ENCODE measurements at places on chromosomes 2 and 18.

DNA sequence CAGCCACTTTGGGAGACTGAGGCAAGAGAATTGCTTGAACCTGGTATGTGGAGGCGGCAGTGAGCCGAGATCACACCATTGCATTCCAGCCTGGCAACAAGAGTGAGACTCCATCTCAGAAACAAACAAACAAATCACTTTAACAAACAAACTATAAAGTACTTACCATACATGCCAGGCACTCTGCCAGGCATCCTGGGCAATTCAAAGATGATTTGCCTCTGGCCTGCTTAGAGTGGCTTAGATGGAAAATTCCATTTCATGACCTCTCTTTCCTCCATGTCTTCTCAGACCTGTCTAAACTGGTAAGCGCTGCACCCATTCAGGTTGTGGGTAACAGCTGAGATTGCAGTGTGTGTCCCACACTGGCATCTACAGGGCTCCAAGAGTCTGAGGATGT, 273.2 kb downstream of the BCL2 start:
- DNase-seq: no peak

- no peak for DNase-seq
Observed at GRCh38 chr2:148253685-148254084, 232.8 kb downstream of the MBD5 start.

- no peak for DNase-seq
Observed at GRCh38 chr2:230227216-230227615, 1.7 kb downstream of the SP140 start.

GRCh38 chr2:64914735-64915509, 74.3 kb upstream of the SLC1A4 start:
- DNase-seq: no peak

- no peak for DNase-seq
Observed at GRCh38 chr2:70303186-70303585, 1.3 kb upstream of the FAM136A start.

- DNase-seq: no peak
Observed at GRCh38 chr2:25701801-25702200, 28.4 kb upstream of the DTNB start.

DNA sequence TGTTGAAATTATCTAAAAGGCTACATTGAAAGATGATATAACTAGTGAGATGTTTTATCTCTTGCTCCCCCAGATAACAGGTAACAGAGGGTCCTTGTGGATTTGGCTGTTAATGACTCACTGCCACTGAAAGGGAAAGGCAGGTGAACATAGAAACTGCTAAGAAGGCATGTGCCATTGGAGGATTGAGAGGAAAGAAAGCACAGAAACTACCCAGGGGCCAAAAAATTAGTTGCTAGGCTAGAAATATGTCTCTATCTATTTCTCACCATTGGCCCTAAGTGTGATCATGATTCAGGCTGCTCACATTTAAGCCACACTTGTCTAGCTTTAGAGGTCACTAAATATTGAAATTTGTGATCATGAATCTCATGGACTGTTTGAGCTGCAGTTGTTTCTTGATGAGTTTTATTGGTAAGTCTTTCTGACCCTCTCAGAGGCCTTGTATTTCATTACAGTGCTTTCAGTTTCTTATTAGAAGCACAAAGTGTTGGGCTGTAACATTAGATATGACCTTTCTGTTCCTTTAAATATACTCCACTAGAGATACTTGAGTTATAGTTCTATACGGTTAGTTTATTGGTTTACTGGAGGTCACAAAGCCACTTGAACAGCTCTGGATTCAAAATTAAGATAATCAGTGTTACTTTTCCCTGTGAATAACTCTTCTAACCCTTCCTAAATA, 26.2 kb downstream of the NAB1 start:
- no peak for DNase-seq

GRCh38 chr2:112814278-112814677, 22.3 kb downstream of the IL1B start:
- no peak for DNase-seq

DNA sequence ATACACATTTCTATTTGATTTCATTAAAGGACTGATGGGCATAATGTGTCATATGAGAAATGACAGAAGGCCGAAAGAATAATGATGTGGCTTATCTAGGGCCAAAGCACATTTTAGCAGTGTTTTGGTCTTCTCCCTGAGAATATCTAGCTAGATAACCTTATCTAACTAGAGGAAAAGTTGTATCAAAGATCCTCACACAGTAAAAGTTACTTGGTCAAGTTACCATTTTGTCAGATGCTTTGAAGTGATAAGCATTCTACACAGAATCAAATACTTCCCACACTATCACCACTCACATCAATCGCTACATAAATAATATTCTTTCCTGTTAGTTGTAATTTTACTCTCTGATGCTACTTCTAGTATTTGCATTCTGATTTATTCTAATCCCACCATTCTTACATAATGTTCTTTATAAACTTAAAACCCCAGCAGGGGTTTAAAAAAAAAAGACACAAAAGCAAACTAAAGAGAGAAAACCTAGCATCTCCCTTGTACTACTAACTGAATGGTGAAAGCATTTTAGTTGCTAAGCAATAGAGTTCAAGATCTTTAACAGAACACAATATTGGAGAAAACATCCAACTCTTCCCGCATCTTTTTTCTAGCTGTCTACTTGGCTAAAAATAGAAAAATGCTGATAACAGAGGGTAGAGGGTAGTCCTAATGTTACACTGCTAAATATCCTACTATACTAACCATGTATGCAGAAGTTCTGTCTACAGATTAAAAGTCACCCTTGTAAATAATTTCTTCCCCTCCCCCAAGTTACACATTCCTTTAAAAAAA, 8.0 kb downstream of the XPO1 start:
- DNase-seq: no peak

DNA sequence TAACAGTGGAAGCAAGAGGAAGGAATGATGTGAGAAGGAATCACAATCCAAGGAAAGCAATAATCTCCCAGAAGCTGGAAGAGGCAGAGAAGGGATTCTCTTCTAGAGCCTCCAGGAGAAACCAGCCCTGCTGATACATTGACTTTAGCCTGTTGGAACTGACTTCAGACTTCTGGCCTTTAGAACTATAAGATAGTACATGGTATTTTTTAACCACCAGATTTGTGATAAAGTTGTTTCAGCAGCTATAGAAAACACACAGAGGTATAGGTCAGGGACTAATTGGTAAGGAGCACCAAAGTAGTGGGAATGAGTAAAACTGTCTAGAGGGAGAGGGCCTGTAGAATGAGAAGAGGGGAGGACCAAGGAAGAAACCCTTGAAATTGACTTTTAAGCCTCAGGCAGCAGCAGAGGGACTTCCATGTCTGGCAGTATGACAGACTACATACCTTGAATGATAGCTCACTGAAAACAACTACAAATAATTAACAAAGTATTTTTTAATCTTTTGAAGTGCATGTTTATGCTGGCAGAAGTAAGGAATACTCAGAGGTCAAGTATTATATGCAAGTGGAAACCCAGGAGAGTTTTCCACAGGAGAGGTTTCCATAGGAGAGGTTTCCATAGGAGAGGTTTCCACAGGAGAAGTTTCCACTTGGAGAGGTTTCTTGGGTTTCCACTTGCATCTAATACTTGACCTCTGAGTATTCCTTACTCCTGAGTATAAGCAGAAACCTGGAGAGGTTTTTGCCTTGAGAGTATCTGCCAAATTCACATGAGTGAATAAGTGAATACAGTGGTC, 33.8 kb upstream of the TMEM17 start:
- no peak for DNase-seq

GRCh38 chr18:63997041-63997440, 27.2 kb downstream of the SERPINB8 start:
- no peak for DNase-seq

DNA sequence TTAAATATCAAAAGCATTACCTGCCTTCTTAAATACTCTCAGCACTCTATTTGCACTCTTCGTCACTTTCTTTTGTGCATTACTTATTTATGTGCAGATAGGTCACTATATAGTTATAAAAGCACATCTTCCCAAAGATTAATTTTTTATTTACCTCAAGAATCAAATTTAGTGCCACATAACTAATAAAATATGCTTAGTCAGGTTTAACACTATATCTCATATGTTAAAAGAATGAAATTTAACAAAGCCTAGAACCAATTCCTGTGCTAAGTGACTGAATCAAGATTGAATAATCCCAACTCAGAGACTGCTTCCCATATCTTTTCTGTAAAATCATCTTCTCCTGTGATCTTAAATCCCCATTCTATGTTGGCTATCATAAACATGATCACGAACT, 957.5 kb upstream of the NXPH2 start:
- DNase-seq: no peak

- DNase-seq: no peak
Observed at GRCh38 chr2:152835674-152836073, 117.3 kb downstream of the ARL6IP6 start.

DNA sequence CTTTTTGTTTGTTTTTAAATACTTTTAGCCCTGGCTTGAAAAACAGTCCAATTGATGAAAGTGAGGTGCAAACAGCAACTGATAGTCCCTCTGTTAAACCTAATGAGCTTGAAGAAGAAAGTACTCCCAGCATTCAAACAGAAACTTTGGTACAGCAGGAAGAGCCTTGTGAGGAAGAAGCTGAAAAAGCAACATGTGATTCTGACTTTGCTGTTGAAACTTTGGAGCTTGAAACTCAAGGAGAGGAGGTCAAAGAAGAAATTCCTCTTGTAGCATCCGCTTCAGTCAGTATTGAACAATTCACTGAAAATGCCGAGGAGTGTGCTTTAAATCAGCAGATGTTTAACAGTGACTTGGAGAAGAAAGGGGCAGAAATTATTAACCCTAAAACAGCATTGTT, 30.6 kb upstream of the DYSF start:
- no peak for DNase-seq

- no peak for DNase-seq
Observed at GRCh38 chr2:209592106-209592505, 168.3 kb downstream of the MAP2 start.

GRCh38 chr2:223597076-223597475, 5.1 kb downstream of the SCG2 start:
- DNase-seq: no peak

DNA sequence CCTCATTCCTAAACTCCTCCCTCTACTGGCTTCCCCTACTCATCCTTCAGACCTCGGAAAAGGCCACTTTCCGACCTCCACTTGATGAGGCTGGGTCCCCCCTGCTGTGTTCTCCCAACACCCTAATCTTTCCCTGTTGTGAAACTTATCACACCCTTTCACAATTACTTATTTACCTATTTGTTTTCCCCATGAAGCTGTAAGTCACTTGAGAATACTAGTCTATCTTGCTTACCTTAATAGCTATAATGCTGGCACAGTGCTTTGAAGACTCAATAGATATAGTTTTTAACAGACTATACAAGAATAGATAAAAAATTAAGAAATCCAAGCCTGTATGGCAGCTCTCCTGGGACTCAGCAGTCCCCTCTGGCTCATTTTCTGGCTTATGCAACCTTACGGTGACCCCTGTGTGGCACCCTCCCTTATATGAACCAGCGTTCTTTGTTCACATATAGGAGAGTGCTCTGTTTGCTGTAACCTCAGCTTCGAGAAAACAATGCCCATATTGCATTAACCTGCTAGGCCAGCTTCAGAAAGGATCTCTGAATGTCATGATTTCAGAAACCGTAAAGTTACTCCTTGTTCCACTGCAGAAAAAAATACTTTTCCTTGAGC, 220.4 kb upstream of the PKDCC start:
- DNase-seq: no peak

DNA sequence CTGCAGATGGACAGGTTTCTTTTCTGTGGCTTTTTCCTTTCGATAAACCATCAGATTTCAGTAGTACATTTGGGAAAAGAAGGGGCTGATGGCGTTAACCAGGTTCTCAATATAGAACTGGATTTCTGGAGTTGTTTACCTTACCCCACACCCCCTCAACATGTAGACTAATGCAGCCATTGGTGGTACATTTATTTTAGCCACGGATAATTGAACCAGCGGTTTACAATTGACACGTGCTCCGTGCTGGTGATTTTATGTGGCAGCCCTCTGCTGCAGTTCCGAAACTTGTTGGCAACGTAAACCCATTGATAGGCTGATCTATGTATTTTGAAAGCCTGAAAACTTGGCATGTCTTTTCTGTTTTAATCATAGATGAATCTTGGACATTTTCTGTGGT, 5.4 kb downstream of the SOX11 start:
- DNase-seq: no peak

DNA sequence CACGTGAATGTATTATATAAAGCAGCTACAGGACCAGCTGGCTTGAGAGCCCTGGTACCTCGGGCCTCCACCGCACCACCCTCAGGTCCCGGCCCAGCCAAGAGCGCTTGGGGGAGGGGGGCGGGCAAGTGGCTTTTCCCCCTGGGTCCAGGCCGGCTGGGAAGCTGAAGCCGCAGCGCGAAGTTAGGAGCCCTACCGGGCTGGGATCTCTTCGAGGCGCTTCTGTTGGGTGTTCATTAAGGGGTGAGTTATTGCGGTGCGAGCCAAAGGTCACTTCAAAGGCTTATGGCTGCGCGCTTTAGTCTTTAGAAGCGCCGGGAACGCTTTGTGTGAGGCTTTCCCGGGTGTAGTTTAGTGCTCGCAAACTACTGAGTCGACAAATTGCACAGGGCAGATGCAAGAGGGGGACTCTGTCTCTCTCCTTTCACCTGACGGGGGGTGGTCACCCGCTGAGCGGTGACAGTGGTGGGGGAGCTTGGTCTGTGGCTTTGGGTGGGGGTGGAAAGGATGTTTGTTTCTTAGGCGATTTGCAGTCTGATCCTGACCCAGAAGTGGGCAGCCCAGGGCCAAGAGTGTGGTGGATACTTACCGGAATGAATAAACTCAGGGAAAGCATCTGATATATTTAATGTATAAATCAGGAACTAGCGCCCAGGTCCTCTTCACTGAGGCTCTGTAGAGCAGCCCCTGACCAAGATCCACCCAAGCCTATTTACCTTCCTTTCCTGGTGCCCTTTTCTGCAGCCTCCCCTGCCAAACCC, 6.0 kb downstream of the HOXD3 start:
- no peak for DNase-seq

DNA sequence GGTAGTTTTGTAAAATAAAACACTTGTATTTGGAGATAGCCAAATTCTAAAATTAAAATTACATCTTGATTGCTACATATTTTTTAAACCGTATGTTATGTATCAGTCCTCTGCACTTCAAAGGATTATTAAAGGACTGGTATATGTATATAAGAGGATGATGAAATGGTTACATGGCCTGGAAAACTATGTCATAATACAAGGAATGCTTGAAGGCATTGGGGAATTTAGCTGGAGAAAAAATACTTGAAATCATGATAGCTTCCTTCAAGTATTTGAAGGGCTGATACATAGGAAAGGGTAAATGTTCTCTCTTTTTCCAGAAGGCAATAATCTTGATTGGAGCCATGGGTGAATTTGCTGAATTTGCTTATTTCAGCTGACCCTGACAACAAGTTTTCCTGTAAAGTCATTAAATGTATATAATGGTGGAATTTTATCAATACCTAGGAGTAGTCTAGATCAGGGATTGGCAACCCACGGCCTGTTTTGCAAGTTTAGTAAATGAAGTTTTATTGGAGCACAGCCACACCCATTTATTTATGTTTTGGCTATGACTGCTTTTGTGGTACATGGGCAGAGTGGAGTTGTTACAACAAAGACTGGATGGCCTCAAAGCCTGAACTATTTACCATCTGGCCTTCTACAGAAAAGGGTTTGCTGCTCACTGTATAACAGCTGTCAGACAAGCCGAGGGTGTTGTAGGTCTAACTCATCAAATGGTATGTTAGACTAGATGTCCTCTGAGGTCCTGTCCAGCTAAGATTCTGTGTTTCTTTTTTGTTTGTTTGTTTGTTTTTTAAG, 34.4 kb downstream of the ACYP2 start:
- no peak for DNase-seq

GRCh38 chr2:32427672-32428610, 71.1 kb downstream of the BIRC6 start:
- DNase-seq: no peak

GRCh38 chr2:125935559-125935958, 720.4 kb upstream of the GYPC start:
- DNase-seq: no peak

All from CD4-positive, alpha-beta T cell treated with Interferon gamma for 1 hour (primary cell).